ENCODE measurements at places on chromosomes 5 and 9.
A peak's percentile ranks its signal among the peaks of the same experiment; 100 is the strongest.

GRCh38 chr5:177332031-177332895, 19.2 kb downstream of the LMAN2 start:
- DNase-seq, result no peak

DNA sequence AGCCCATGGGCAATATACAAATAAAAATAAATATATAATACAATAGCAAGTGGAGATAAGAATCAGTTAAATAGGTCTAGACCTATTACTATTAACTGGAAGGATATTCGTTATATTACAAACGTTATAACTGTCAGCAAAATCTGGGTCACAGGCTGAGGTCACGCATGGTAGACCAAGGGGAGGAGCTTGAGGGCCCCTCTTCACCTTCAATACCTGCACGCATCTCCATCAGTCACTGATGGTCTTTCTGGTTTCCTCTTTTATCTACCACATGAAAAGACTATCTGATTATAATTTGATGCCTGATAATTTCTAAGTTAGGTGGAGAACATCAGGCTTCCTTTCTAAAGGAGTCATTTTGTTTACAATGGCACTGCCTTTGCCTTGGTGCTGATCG, 43.2 kb downstream of the MAT2B start:
- DNase-seq, result no peak

DNA sequence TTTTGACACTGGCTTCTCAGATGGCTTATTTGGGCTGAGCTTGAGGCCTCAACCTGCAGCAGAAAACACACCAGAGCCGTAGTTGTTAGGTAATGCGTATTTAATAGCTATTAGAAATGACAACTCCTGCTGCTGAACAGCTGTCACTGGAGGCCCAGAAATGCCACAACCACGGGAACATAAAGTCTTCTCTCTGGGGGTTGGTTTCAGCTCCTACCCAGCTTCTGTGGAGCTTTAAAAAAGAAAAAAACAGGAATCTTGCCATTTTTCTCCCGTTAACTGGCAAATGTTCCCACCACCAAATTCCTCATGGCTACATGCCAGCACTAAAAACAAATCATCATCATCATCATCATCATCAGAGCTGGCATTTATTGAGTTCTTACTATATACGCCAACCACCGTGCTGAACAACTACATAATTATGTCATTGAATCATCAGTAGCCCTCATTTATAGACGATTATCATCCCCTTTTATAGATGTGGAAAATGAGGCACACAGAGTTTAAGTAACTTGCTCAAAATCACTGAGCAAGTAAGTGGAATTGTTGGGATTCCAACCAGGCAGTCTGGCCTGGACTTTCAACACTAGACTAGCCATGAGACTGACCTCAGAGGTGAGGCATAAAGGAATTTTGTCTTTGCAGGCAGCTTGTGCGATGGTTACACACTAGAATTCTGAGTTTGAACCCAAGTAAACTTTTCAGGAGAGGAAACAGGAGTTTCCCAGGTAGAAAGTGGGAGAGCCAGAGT, 185.3 kb upstream of the WWC1 start:
- no peak for DNase-seq

- no peak for DNase-seq
These were observed 957 bp downstream of the SHB start for GRCh38 chr9:38067859-38068681.

DNA sequence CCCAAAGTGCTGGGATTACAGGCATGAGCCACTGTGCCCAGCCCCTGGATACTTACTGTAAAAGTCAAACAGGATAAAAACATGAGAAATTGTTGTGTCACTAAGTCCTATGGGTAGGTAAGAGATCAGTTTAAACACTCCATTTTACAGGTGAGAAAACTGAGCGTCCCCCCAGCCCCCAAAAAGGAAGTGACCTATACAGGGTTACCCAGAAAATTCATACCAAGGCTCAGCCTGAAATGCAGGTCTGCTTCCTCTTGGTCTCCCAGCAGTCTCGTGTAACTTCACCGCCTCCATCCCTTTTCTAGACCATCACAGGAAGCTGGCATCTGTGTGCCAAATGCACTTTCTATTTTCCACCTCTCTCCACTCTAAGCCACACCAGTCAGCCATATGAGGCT, 57.2 kb downstream of the TMOD1 start:
- DNase-seq, result no peak

- DNase-seq, result no peak
These were observed 39.1 kb upstream of the UNC5A start for GRCh38 chr5:176771102-176771845.

GRCh38 chr5:163695830-163696578, 190.6 kb downstream of the MAT2B start:
- no peak for DNase-seq

GRCh38 chr5:53027913-53028312, 38.8 kb downstream of the ITGA2 start:
- DNase-seq, result no peak

DNA sequence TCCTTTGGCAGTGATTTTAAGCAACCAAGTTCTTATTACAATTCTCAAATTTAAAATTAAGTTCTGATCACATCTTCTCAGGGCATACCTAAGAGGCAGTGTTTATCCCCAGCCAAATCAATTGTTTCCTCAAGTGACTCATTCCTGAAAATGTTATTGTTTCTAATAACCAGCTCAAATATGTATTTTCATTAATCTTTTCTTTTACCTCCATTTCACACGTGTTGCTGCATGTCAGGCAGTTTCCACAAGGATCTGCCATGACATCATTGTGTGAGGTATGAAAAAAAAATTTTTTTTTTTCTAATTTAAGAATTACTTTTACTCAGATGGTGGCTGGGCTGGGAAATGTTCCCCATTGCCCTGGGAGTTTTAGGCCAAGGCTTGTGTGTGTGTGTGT, 113.0 kb upstream of the NTRK2 start:
- DNase-seq, result no peak

DNA sequence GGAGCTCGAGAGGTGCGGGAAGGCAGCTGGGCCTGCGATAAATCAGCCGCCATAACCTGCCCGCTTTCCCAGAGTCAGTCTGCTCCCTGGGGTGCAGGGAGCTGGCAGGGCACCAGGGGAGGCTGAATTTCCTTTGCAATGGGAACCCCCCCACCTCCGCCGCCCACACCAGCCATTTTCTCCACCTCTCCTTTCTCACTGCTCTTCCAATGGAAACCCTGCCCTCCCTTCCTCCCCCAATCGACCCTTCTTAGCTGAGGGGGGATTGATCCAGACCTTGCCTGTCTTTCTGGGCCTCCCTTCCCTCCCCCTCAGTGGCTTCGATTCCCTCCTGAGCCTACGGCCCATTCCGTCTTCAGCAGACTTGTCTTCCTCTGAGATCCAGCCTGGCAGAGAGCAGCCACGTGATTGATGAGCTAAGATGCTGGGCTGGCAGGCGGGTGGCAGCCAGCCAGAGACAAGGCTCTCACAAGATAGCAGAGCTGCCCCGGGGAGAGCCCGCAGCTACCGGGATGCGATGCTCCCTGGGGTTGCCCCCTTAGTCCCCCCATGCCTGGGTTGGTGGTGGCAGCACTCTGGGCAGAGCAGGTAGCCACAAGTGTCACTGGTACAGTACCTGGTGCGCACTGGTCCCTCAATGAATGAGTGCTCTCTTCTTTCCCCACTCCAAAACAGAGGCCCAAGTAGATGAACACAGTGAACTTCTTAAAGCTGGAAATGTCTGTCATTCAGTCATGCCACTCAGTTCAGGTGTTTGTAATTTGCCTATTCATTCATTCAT, 53.7 kb upstream of the FABP6 start:
- DNase-seq, result no peak

- DNase-seq, result no peak
These were observed 94.0 kb downstream of the SMARCA2 start for GRCh38 chr9:2109069-2109650.

DNA sequence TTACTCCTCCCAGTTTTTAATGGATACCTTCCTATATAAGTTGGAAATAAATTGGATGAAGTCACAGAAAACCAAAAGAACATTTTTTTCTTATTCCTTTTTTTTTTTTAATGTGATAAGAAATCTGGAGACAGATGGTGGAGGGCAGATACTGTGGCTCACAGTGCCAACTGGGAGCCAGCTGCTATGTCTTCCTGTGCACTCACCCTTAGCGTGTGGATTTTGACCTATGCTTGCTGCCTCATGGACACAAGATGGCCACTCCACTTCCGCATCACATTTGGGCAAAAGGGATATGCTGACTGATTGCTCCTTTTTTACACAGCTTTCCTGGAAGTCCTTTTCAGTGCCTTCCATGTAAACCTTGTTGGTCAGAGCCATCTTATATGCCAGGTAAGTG, 342.6 kb downstream of the MAN2A1 start:
- no peak for DNase-seq

DNA sequence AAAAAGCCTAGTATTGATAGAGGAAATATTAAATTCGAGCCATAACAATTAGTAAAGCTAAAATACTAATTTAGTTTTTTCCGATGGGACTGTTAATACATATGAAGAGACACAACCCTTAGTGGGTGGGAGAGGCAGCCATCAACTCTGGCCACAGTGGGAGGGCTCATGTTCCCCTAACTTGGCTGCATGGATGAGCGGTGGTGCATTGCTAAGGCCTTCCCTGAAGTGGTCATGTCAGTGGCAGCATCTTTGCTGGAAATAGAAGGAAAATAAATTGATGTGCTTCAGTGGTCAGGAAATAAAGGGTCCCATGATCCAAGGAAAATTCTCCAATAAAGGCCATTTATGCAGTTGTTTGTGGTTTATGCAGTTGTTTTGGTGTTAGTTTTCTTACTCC, 33.9 kb upstream of the F2RL2 start:
- no peak for DNase-seq

GRCh38 chr5:137665678-137666460, 70.0 kb downstream of the KLHL3 start:
- DNase-seq, result no peak

DNA sequence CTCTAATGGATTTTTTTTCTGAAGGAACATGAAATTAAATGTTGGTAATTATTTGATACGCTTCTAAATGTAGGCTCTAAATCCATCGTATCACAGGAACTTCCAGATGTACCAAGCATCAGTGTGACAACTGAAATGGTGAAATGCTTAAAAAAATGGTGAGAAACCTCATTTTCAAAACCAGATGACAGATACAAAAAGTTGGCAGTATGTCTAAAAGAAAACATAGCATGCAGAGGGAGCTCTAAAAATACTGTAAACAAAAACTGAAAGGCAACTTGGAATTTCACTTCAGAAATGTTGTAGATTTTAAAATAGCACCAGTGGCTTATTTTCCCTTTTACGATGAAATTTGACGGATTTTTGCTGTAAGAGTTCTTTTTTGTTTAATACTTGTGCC, 1043.6 kb upstream of the WWC1 start:
- no peak for DNase-seq

GRCh38 chr9:97907632-97908031, 14.7 kb downstream of the TRMO start:
- DNase-seq, result no peak

- peak; percentile 67 for DNase-seq
These were observed 5.8 kb upstream of the LNPEP start for GRCh38 chr5:96930058-96930457.

DNA sequence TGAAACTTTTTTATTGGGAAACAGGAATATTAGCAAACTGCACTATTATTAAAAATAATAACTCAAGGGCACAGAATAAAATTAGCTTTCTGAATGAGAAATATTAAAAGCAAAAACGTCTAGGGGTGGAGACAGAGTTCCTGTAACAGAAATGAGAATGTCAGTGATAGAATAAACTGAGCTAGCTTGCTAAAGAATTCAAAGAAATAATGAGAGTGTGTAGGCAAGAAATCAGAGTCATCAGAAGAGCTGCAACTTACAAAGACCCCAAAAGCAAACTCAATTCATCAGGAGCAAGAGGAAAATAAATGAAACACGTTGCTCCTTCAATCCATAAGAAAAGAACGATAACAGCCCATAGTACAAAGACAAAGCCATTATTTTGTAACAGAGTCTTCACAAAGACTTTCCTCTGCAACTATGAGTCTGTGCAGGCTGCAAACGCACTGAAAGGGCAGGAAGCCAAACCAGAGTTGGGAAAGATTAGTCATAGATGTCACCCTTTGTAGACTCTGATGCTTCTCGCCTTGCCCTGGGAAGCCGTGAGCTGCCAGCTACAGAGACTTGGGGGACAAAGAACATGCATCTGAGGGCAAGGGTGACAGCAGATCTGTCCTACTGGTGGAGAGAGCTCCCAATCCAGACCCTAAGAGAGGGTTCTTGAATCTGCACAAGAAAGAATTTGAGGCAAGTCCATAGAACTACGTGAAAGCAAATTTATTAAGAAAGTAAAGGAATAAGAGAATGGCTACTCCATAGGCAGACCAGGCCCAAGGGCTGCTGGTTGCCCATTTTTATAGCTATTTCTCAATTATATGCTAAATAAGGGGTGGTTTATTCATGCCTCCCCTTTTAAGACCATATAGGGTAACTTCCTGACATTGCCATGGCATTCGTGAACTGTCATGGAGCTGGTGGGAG, 40.8 kb downstream of the SHC3 start:
- DNase-seq, result no peak

GRCh38 chr5:172454358-172455086, at the start of gene SH3PXD2B:
Gene SH3PXD2B, minus strand, starts transcription at chr5:172454525. Its CDS starts 173 bp downstream, at chr5:172454352.
- DNase-seq, result no peak

DNA sequence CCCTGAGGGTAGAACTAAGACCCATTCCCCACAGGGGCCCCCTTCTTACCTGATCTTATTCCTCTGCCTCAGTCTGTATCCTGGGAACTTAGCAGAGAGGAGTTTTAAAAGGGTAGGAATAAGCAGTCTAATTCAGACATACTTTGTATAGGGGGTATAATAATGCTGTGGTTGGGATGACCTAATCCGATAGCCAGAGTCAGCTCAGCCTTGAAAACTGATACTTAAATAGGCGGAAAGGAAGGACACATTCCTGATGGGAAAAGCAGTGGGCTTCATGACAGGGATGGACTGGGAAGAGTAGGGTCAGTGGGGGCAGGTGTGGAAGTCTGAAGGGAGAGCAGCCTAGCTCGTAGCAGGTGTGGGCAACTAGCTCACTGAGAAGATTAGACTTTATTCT, 52.2 kb upstream of the TESK1 start:
- DNase-seq, result no peak

GRCh38 chr5:139642891-139643871, 5.0 kb upstream of the CXXC5 start:
- peak; percentile 27 for DNase-seq

DNA sequence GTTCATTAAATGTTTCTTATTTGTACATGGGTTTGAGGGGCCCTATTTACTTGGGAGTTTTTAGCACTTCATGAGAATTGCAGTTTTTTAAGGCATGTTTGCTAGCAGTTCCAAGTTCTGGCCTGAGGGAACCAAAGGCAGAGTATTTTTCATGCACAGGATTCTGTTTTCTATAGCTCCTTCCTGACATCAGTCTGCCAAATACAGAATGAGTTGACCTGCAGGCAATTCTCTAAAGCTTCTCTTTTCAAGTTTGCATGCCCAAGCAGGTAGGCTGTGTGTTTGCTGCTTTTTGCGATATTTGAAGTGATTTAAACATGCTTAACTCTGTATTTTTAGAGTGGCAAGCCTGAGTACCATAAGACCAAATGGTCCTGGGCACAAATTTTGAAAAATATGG, 75.8 kb downstream of the AOPEP start:
- DNase-seq, result no peak

DNA sequence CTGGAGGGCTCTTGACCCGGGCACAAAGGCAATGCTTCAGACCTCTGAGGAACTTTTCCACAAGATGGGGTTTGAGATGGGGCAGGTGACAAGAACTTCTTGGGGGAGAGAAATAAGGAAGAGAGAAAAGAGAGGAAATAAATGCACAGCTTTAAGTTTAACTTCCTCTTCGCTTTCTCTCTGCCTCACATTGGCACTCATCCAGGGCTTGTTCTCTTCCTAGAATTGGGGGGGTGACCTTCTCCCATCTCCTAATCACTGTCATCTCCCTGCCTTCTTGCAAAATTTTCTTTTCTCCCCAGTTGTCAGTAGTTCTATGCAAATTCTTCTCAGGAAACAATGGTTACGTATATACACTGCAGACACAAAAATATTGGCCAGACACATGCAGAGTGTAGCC, 19.1 kb upstream of the ADCY2 start:
- DNase-seq, result no peak
